ENCODE measurements at places on chromosomes 12 and 14.

DNA sequence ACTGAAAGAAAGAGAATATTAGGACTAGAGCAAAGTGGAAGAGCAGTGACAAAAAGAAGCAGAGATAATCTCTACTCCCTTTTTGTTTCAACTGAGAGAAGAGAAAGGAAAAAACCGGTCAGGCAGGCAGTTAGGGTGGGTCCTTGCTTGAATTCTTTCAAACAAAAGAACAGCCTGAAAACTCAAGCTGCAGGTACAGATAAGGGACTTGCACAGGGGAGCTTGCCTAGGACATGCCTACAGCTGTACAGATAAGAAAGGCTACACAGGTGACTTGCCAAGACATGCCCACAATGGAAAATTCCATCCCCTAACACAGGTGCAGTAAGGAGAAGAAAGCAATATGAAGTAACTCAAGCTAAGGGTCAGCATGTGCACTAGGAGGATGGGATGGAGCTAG, 532.2 kb upstream of the MIS18BP1 start:
- DNase-seq: no peak

- no peak for DNase-seq
Observed at GRCh38 chr12:84636801-84637290, 275.8 kb downstream of the SLC6A15 start.

GRCh38 chr12:104342635-104343249, 39.2 kb downstream of the EID3 start:
- DNase-seq: no peak

GRCh38 chr12:108634341-108634751, 652 bp upstream of the SELPLG start:
- DNase-seq: no peak

GRCh38 chr12:93167841-93168492, 209.8 kb upstream of the NUDT4 start:
- no peak for DNase-seq

All from NCI-H446 treated with DMSO at 0.1 percent for 48 hours (cell line).